Panc1 (cell line): ENCODE measurements at places on chromosomes 2 and 18.

GRCh38 chr2:165149439-165149838 is 54.4 kb downstream of the SCN3A start:
- H3K27ac ChIP-seq: no peak overlapping the region
- H3K36me3 ChIP-seq: no peaks in the 10 kb centered on the region
- DNase-seq: no peak
- H3K27me3 ChIP-seq: no peaks in the 10 kb centered on the region
- H3K4me1 ChIP-seq: no peaks in the 10 kb centered on the region
- H3K4me3 ChIP-seq: no peak overlapping the region

GRCh38 chr18:23835506-23835905 is 146.3 kb downstream of the LAMA3 start:
- H3K4me1 ChIP-seq: no peaks in the 10 kb centered on the region
- H3K4me3 ChIP-seq: no peak overlapping the region
- no peak for DNase-seq

DNA sequence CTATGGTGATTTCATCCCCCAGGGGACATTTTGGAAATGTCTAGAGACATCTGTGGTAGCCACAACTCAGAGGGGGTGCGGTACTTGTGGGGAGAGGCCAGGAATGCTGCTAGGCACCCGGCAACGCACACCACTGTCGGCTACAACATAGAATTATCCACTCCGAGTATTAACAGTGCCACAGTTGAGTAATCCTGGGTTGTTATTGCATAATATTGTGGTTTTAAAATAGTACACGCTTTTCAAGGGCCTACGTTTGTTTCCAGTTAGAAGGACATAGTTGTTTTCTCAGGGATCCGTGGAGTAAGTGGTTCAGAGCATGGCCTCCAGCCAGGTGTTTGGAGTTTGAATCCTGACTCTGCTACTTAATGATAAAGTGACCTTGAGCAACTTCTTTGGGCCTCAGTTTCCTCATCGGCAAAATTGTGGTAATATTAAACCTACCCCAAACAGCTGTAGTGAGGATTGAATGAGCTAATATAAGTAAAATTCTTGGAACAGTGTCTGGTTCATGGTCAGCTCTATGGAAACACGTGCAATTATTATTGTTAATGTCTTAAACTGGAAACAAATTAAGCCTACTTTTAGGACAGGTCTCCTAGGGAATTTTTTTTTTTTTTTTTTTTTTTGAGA is 24.5 kb downstream of the CYP27A1 start:
- no peak for DNase-seq
- no peaks in the 10 kb centered on the region for H3K27me3 ChIP-seq
- no peaks in the 10 kb centered on the region for H3K36me3 ChIP-seq
- H3K4me3 ChIP-seq: no peak overlapping the region
- peak overlapping the region; percentile 4; the same call in 1 of the 2 replicates for H3K27ac ChIP-seq

GRCh38 chr2:218745559-218746469 is 35.2 kb downstream of the TTLL4 start:
- H3K27ac ChIP-seq: peak overlapping the region; percentile 10; the same call in 1 of the 2 replicates
- H3K27me3 ChIP-seq: no peaks in the 10 kb centered on the region
- no peak for DNase-seq
- H3K4me1 ChIP-seq: no peaks in the 10 kb centered on the region
- peaks cover 5% of the 10 kb centered on the region for H3K36me3 ChIP-seq

GRCh38 chr2:218003281-218003944 is 618 bp upstream of the TNS1 start:
- H3K27me3 ChIP-seq: no peaks in the 10 kb centered on the region
- H3K4me1 ChIP-seq: no peaks in the 10 kb centered on the region
- no peak overlapping the region for H3K4me3 ChIP-seq
- H3K27ac ChIP-seq: no peak overlapping the region
- H3K36me3 ChIP-seq: no peaks in the 10 kb centered on the region

DNA sequence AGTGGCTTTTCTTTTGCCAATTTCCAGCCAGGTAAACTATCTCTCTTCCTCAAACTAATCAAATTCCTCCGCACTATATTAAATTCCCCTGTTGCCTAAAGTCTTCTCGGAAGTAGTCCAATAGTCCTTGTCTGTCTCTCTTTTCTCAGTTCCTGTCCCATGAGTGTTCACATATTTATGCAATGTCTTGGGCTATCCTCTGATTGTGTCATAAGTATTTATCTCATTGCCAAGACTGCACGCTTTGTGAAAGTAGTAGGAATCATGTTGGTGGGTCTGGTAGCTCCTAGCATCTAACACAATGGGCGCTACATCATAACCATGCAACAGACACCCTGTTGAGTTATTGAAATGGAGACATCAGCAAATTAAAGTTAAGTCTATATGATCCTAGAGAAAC is 59.9 kb upstream of the POU3F3 start:
- peaks cover 2% of the 10 kb centered on the region for H3K27me3 ChIP-seq
- no peaks in the 10 kb centered on the region for H3K4me1 ChIP-seq
- no peaks in the 10 kb centered on the region for H3K36me3 ChIP-seq
- H3K27ac ChIP-seq: no peak overlapping the region
- no peak overlapping the region for H3K4me3 ChIP-seq

DNA sequence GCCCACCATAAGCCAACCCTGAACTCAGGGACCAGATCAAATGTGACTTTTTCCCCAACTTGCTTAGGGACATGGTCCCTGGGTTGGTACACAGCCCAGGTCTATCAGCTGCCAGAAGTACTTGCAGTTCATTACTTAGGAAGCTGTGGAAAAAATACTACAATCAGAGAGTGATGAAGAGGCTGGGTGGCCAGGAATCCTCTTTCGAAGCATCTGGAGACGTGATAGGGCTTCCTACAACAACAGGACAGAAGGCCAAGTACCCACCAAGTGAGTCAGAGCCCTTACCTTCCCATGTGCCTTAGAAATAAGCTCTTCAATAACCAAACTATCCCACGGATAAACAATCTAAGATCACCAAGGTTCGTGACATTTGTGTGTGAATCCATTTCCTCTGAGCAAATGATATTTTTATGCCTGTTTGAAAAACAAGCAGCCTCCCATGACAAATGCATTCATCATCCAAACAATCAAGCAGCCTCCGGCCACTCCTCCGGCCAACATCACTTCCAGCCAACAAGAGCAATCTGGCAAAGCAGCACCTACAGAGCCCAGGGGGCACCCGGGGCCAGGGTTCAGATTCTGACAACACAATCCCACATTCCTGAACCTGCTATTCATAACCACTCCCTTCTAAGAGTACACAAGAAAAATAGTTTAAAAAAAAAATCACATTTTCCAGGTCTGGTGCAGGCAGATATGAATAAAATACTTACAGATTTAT is 26.4 kb downstream of the TBC1D8 start:
- H3K4me1 ChIP-seq: peaks cover 96% of the 10 kb centered on the region
- peak overlapping the region; percentile 100 for H3K27ac ChIP-seq
- H3K27me3 ChIP-seq: no peaks in the 10 kb centered on the region
- DNase-seq: peak; percentile 98
- H3K4me3 ChIP-seq: peak overlapping the region; percentile 16

- H3K27me3 ChIP-seq: no peaks in the 10 kb centered on the region
- H3K4me1 ChIP-seq: peaks cover 4% of the 10 kb centered on the region; the same call in 1 of the 2 replicates
- no peaks in the 10 kb centered on the region for H3K36me3 ChIP-seq
- no peak overlapping the region for H3K4me3 ChIP-seq
- H3K27ac ChIP-seq: no peak overlapping the region
- no peak for DNase-seq
Observed at GRCh38 chr2:96549967-96550786, 13.6 kb downstream of the ARID5A start.

DNA sequence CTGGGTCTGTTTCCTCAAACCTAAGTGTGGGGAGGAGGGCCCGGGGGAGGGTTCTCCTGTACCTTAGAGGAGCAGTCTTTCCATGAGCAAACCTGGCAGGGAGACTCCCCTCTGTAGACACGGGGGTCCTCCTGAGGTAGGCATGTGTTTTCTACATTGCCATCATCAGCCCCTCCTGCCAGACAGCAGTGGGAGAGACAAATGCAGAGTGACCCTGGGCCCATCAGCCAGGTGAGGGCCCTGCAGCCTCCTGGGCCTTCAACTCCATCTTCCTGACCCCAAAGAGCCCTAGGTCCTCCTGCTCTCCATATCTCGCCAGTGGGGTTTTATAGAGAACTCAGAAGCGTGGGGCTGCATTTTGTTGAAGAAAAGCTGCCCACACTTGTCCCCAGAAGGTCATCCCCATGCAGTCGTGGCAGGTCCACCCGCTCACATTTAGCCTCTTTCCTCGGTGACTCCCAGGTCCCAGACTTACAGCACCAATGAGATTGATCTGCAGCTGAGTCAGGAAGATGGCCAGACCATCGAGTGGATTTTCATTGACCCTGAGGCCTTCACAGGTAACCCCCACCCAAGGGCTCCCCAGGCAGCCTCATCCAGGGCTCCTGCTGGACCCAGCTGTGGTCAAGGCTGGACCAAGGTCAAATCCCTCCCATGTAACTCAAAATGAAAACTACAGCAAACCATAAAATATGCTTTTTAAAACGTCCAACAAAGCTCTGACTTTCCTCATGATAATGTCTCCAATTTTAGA is 2.6 kb downstream of the CHRNG start:
- H3K4me3 ChIP-seq: no peak overlapping the region
- DNase-seq: no peak
- no peaks in the 10 kb centered on the region for H3K4me1 ChIP-seq
- no peaks in the 10 kb centered on the region for H3K36me3 ChIP-seq
- H3K27me3 ChIP-seq: no peaks in the 10 kb centered on the region

DNA sequence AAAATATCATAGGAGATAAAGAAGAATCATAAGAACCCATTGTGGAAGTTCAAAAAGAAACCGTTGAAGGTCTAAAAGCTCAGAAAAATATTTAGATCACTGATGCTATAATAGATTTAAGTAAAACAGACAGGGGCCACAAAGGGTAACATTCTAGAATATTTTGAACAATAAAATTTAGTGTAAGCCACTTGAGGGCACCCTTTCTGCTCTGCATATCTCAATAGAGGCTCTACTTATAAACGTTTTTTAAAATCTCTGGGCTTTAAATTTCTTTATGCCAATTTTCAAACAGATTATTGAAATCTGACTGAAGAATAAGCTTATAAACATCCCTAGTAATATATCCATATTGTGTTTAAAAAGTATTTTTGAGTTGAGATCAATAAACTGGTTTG is 57.6 kb upstream of the IL1RL1 start:
- no peak overlapping the region for H3K4me3 ChIP-seq
- H3K4me1 ChIP-seq: peaks cover 3% of the 10 kb centered on the region; the same call in 1 of the 2 replicates
- no peak overlapping the region for H3K27ac ChIP-seq
- H3K27me3 ChIP-seq: peaks cover 2% of the 10 kb centered on the region

- DNase-seq: no peak
- peaks cover 18% of the 10 kb centered on the region for H3K4me1 ChIP-seq
- no peaks in the 10 kb centered on the region for H3K27me3 ChIP-seq
- H3K27ac ChIP-seq: peak overlapping the region; percentile 76
- H3K36me3 ChIP-seq: no peaks in the 10 kb centered on the region; the same call in 1 of the 2 replicates
Observed at GRCh38 chr2:84906108-84906899, 848 bp downstream of the TMSB10 start.

DNA sequence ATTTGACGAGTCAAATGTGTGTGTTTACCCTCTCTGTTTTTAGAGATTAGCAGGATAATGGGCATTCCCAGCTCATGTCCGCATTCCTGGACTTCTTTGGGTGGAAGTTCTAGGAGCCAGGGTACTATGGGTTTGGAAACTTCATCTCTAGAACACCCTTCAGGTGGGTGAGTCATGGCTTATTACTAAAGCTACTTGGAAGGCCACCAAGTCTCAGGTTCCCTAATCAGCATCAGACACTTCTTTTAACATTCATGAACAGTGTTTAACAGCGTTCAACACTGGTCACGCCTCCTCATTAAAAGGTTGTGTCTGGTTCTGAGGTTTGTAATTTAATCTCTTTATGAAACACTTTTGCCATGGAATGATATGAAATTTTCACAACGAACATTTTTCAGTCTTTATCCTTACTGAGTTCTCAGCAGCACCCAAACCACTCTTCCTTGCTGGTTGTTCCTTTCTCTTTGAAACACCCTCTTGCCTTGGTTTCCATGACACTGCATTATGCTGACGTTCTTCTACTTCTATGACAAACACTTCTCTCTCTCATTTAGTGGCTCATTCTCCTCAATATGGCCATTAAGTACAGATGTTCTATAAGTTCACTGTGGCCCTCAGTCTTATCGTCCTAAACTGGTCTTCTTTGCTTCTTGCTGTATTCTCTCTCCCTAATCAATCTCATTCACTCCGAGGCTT is 49.3 kb downstream of the MMADHC start:
- H3K4me1 ChIP-seq: no peaks in the 10 kb centered on the region
- H3K27ac ChIP-seq: no peak overlapping the region
- no peak for DNase-seq

DNA sequence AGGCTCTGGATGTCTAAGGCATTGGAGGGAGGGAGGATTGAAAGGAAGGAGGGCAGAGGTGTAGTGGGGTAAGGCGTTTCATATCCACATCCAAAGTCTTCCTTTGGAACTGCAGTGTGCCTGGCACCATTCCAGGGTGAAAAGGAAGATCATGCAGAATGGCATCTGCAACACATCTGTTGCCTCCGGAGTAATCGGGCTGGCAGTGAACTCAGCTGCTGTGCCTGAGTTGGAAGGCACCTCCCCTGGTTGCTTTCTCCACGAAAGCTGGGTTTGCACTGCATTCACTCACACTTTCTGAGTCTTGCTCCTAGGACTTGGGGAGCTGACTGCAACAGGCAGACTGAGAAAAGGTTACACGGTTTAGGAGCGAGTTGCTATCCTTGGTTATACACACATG is 30.3 kb upstream of the SEC11C start:
- H3K27me3 ChIP-seq: peaks cover 8% of the 10 kb centered on the region; the same call in 1 of the 2 replicates
- no peaks in the 10 kb centered on the region for H3K36me3 ChIP-seq
- H3K27ac ChIP-seq: no peak overlapping the region
- no peak for DNase-seq

DNA sequence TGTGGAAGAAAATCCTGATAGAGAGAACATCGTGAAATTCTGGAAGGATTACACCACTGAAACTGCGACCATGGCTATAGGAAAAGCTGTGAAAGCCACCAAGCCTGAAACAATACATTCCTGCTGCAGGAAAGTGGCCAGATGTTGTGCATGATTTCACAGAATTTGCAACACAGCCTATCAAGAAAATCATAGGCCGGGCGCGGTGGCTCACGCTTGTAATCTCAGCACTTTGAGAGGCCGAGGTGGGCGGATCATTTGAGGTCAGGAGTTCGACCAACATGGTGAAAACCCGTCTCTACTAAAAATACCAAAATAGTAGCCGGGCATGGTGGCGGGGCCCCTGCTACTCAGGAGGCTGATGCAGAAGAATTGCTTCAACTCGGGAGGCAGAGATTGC is 360.2 kb downstream of the CDH7 start:
- H3K36me3 ChIP-seq: no peaks in the 10 kb centered on the region
- H3K27me3 ChIP-seq: no peaks in the 10 kb centered on the region
- H3K4me3 ChIP-seq: no peak overlapping the region
- H3K4me1 ChIP-seq: no peaks in the 10 kb centered on the region
- H3K27ac ChIP-seq: no peak overlapping the region

DNA sequence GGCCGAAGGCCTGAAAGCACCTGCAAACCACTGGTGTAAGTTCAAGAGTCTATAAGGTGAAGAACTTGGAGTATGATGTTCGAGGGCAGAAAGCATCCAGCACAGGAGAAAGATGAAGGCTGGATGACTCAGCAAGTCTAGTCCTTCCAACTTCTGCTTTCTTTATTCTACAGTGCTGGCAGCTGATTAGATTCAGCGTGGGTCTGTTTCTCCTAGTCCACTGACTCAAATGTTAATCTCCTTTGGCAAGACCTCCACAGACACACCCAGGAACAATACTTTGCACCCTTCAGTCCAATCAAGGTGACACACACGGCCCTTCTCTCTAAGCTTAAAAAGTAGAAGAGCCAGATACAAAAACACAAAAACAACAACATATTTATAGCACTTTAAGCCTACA is 43.4 kb downstream of the NMS start:
- no peak overlapping the region for H3K4me3 ChIP-seq
- no peaks in the 10 kb centered on the region for H3K4me1 ChIP-seq
- H3K27ac ChIP-seq: no peak overlapping the region
- DNase-seq: no peak
- no peaks in the 10 kb centered on the region; the same call in 1 of the 2 replicates for H3K27me3 ChIP-seq
